ENCODE measurements at places on chromosomes 5 and 9.

GRCh38 chr9:114281473-114282103 is 41.3 kb upstream of the ORM1 start:
- no peak for DNase-seq

DNA sequence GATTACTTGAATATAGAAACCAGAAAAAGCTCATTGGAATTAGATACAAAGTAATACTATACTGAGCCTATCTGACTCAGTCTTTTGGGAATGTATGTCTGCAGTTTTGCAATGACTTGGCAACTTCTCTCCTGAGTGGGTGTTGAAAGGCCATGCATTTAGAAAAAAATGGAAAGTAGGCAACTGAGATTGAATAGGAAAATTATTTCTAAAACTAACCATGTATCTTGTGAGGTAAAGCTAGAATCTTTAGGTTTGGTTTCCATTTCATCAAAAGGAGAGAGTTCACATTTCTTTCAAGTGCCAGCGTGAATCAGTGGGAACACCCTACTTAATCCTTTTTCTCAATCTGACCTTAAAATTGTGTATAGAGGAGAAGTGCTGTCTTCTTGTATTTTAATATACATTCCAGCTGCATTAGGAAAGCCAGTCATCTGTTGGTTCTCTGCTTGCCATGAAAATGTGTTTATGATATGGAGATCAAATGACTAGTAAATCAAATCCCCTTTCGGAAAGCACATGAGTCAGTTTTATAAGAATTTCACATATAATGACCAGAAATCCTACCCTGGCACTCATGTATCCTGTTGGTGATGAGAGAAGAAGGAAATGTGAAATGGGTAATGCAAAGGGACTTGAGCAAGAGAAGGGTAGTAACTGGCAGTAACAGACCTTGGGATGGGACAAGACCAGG is 30.4 kb downstream of the NFX1 start:
- no peak for DNase-seq

- DNase-seq = no peak
Measured at GRCh38 chr5:171129308-171129707, 179.7 kb upstream of the TLX3 start.

DNA sequence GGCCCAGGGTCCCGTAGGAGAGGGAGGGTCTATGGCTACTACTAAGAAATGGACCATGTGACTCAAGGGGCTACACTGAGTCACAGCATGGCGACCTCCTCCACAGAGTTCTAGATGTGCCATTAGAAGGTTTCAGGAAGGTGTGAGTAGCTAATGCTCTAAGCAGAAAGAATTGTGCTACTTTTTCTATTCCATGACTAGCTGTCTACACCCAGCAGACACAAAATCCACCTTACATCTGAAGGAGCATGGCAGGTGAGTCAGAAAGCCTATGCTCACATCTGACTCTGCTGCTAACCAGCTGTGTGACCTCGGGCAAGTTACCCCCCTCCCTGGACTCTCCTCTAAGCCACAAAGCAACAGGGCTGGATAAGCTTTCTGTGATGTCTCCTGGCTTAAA is 14.4 kb upstream of the MEIKIN start:
- DNase-seq = no peak

DNA sequence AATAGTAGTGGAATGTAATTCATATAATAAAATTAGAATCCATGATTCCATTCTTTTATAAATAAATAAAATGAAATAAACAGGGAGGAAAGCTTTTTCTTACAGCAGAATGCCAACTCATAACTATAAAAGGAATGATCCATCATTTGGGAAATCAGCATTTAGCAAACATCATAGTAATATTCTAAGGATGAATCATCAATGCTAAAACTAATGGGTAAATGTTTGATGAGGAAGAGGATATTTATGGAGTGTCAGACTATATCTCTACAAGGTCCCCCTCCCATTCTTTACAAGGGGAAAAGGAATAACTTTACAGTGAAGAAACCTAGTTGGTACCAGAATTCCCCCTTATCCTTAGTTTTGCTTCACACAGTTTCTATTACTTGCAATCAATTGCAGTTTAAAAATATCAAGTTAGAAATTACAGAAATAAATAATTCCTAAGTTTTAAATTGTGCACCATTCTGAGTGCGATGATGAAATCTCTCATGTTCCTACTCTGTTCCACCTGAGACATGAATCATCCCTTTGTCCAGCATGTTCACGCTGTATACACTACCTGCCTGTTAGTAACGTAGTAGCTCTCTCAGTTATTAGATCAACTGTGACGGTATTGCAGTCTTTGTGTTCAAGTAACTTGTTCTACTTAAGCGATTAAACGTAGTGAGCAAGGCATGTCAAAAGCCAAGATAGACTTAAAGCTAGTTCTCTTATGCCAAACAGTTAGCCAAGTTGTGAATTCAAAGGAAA is 14.2 kb upstream of the JAKMIP2 start:
- DNase-seq = no peak

GRCh38 chr5:17079562-17079961 is 137.9 kb upstream of the BASP1 start:
- no peak for DNase-seq

DNA sequence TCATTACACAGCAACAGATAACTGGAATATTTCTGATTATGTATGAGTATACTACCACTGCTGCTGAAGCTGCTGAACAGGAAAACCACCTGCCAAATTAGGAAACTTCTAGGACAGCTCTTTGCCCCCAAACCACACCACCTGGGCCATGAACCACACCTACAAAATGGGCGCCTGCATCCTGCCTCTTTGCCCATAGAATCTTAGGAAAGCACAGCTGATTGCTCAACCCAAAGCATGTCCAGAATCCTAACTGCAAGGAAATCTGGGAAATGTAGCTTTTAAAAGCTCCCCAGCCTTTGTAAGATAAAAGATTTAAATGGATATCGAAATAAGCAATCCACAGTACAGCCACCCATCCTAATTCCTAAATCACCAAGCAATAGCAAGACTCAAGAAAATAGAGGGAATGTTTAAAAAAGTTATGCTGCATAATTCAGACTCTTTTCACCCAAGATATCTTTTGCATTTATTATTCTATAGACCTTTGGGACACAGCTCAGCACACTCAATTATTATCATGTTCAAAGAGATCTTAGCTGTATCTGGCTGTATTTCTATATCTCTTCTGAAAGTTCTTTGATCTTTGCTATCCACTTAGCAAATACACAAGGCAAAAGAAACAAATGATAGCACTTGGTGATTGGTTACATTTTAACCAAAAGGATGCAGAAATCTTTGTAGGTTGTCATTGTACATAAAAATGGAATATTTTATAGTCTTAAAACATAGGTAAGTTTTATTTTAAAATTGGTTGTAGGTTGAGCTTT is 6.8 kb upstream of the C9orf152 start:
- DNase-seq = no peak

DNA sequence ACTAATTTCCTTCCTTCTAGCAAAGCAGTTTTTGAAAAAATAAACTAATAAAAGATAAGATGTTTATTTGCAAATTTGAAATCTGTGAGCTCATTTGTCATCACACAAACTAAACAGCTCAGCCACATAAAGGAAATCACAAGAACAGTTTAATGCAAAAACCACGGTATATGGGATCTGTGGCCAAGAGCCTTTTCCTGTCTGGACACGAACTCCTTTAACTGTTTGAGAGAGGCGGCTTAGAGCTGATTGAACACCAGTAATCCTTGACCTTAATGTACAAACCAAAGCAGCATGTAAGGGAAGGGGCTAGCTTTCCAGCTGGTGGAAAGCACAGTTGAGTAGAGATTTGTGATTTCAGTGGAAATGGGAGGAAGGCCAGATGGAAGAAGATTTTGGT is 66.3 kb upstream of the SPINK5 start:
- no peak for DNase-seq

DNA sequence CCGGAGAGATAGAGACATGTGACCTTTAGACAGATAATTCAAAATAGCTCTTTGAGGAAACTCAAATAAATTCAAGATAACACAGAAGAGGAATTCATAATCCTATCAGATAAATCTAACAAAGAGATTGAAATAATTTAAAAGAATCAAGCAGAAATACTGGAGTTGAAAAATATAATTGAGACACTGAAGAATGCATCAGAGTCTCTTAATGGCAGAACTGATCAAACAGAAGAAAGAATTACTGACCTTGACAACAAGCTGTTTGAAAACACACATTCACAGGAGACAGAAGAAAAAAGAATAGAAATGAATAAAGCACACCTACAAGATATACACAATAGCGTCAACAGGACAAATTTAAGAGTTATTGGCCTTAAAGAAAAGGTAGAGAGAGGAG is 40.4 kb upstream of the DEPDC1B start:
- DNase-seq = no peak

DNA sequence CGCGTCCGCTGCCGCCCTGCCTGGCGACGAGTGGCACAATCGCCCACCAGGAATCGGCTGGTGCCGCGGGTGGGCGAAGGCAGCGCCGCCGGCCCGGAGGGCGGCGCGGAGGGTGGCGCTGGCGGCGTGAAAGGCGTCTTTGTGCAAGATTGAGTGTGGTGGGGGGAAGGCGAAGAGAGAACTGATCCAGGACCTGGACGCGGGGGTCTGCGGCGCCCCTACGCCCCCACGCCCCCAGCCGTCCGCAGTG is 4.6 kb upstream of the RGMB start:
- DNase-seq = no peak

DNA sequence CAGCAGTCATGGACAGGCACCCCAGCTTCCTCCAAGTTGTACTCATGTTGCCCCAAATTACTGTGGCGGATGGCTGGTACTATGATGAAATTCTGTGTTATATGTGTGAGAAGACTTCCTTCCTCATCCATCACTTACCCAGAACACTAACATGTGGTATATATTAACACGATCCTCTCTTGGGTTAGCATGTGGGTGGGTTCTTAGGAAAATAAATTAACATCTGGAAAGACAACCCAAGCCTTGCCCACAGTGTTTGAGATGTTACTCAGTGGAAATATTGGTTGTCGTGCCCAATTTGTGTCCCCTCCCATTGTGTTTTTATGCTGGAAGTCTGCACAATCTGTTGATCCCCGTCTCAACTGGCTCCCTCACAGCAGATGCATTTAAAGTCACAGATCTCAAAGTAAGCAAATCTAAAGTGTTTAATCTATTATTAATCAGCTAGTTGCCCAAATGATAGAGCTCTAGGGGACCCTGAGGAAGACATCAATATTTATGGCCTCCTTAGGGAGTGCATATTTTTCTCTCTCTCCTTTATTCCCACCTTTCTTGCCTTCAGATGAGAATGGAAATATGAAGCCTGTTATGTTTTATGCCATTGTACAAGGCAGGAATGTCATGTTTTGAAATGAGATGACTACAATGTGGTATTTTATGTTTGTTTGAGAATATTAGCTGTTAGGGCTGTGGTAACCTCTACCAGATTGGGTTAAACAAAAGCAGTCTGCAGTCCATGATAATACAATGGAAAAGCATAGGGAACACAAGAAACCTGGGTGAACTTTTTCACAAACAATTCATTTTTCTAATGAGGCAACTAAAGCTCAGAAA is 93.9 kb downstream of the GRIA1 start:
- no peak for DNase-seq

DNA sequence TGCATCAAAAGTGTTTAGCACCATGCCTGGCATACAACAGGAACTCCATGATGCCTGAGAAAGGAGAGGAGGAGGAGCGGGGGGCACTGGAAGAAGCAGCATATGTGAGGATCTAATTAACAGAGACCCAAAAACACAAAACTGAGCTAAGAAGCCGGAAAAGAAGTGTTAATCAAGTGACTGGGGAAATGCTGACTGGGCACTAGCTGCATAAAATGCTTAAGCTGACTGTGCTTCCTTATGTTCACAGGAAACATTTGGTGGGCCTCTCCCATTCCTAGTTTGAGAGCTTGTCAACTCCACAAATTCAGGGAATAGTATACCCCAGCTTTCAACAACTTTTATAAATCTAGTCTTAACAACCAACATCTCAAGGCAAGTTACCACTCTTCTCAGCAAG is 26.6 kb downstream of the DEPDC1B start:
- no peak for DNase-seq

DNA sequence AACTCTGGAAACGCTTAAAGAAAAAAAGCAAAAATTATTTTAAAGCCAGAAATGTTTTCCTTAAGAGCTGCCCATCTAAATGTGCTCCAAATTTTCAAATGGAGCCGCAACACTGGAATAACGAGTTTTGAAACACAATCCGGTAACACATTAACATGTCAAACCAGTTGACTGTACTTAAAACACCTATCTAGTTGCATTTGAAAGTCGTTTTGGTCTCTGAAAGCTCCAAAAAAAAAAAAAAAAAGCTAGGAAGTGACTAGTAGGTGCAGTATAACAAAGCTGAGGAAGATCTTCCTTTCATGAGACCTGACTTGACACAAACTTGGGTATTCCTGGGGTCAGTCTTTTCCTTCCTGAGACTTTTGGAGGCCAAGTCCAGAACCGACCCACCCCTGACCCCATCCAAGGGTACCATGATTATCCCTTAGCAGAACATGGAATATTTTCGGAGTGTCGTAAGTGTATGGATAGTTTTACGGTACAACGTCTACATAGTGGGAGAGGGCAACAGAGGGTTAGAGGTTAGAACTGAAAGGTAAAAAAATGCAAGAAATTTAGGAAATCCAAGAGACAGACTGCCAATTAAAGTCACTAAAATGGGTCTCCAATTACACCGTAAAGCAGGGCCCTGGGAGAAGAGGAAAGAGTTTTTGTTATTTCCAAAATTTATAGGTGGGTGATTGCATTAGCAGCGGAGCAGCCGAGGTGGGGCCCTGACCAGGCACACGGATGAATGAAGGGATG is 812 bp downstream of the CETN3 start:
- no peak for DNase-seq

DNA sequence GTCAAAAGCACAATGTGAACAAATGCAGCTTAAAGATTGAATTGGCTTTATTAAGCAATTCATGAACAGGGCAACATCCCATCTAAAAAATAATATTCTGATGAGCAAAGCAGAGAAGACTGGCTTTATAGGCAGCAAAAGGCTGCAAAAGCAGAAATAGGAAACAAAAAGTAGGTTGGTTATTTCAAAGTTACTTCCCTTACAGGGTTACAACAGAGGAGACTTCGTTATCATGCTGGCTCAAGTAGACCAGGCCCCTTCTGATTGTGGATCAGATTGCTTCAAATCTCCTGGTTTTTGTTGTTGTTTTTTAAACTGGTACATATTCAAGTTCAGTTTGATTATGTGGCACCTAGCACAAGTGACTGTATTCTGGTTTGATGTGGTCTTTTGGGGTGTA is 73.1 kb downstream of the MAN2A1 start:
- DNase-seq = no peak

DNA sequence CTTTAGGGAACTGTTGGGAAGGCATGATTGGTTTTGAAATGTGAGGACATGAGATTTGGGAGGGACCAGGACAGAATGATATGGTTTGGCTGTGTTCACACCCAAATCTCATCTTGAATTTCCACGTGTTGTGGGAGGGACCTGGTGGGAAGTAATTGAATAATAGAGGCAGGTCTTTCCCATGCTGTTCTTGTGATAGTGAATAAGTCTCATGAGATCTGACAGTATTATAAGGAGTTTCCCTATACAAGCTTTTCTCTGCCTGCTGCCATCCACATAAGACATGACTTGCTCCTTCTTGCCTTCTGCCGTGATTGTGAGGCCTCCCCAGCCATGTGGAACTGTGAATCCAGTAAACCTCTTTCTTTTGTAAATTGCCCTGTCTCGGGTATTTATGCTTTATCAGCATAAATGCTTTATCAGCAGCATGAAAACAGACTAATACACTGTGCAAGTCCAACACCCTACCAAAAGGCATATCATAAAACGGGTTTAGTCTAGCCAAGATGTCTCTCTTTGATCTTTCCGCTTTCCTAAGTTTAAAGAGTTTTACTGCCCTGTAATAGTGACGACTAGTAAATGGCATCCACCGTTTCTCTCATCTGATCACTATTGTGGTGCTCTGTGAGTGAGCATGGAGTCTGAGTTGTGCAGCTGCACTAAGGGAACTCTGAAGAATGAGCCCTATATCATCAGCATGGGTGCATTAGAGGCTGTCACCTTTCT is 12.9 kb upstream of the ZNF782 start:
- no peak for DNase-seq
